NCI-H524 (cell line): ENCODE measurements at places on chromosomes 16 and 17.
A peak's percentile ranks its signal among the peaks of the same experiment; 100 is the strongest.

- DNase-seq, result no peak
Measured at GRCh38 chr16:58048494-58049231, 23.1 kb downstream of the MMP15 start.

GRCh38 chr17:64226132-64226531, 36.9 kb downstream of the TEX2 start:
- DNase-seq, result no peak

DNA sequence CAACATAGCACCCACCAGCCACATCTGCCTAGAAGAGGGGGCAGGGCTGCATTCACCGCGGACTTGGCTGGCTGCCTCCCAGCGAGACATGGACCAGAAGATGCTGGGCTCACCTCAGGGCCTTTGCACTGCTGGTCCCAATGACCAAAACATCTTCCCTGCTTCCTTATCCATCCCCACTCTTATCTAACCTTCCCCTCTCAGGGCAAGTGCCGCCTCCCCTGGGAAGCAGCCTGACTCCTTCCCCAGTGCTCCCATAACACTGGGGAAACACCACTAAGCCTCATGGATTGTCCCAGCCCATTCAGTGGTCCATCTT, 5.7 kb downstream of the TMC6 start:
- no peak for DNase-seq

- DNase-seq, result no peak
Measured at GRCh38 chr16:10609402-10609774, 29.0 kb upstream of the EMP2 start.

DNA sequence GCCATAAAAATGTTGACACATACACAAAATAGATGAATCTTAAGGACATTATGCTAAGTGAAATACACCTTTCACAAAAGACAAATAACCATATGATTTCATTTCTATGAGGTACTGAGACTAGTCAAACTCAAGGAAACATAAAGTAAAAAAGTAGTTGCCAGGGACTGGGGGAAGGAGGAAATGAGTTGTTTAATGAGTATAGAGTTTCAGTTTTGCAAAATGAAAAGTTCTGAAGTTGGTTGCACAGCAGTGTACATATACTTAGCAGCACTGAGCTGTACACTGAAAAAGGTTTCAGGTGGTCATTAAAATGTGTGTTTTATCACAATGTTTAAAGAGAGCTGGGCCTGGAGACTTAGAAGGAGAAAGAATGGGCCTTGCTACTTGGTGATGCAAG, 4.7 kb upstream of the SLC13A2 start:
- no peak for DNase-seq

DNA sequence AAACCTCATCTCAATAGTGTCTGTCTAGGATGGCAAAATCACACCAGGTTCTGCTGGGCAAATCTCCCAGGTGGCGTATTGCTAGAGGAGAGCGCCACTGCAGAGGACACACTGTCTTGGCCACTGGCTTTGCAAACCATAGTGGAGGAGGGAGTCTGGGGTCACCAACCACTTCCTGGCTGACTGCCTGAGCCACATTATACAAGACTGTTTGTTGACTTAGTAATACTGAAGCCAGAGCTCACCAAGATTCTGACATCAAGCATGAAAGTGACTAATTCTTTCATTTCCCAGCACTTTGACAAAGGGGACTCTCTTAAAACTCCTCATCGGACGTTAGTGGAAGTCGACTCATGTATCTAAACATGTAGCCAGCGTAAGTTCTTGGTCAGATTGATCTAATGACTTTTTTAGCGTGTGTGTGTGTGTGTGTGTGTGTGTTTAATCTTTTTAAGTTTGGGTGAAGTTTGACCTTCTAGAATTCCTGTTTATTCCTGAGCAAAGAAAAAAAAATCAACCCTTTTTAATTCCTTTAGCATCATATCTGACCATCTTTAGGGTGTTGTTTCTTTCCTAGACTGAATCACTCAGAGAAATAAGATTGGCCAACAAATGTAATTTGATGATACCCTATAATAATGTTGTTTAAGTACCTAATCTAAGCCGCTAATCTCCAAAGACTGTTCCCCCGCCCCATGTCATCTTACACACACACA, 13.7 kb downstream of the PITPNC1 start:
- DNase-seq, result peak; percentile 68

DNA sequence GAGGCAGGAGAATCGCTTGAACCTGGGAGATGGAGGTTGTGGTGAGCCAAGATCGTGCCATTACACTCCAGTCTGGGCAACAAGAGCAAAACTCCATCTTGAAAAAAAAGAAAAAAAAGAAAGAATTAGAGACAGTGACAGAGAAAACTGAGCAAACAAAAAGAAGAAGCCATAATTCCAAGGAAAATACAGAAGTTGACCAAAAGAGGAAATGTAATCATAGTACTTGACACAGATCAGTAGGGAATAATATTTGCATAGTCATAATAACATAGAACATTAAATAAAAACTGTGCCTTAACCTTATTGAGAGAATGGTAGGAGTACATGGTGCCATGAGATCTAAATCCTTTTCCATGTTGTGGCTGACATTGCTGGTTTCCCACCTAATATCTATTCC, 14.7 kb upstream of the USP31 start:
- no peak for DNase-seq

- DNase-seq, result no peak
Measured at GRCh38 chr16:11025120-11025531, 80.8 kb downstream of the CLEC16A start.

GRCh38 chr16:81527477-81528178, 83.0 kb downstream of the CMIP start:
- no peak for DNase-seq

- no peak for DNase-seq
Measured at GRCh38 chr17:52145476-52145875, 13.0 kb downstream of the CA10 start.

- no peak for DNase-seq
Measured at GRCh38 chr16:56518425-56518824, 1.4 kb downstream of the BBS2 start.

- DNase-seq, result no peak
Measured at GRCh38 chr16:84606081-84606875, 11.6 kb downstream of the COTL1 start.

- peak; percentile 48 for DNase-seq
Measured at GRCh38 chr17:46195217-46195855, 2.1 kb upstream of the KANSL1 start.

- DNase-seq, result no peak
Measured at GRCh38 chr16:5412731-5413130, 315.1 kb upstream of the EEF2KMT start.

- DNase-seq, result no peak
Measured at GRCh38 chr16:79849119-79849518, 248.6 kb upstream of the MAF start.

- DNase-seq, result no peak
Measured at GRCh38 chr16:20385844-20386832, 18.4 kb downstream of the PDILT start.
